Inflammatory macrophage (primary cell): ENCODE measurements at places on chromosomes 11 and 22.

DNA sequence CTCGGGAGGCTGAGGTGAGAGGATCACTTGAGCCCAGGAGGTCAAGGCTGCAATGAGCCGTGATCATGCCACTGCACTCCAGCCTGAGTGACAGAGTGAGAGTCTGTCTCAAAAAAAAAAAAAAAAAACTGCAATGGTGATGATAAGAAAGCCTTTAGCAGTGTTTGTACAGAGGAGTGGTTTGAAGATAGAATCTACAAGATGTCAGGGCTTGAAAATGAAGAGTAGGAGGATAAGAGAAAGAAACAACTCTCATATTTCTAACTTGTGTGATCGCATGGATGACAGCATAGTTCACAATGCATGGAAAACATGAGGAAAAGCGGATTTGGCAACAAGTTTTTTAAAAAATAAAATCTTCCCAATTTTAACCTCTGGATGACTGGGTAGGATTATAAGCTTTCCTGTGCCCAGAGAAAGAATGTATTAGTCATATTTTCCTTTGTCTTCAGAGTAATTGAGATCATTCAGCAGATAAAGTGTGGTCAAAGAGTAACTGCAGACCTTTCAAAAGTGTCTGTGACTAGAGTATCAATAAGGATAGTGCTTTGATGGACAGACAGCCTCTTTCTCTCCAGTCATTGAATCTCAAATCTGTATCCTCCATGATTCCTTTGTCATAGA lies 328.1 kb downstream of the CASP12 start:
- DNase-seq, result no peak

DNA sequence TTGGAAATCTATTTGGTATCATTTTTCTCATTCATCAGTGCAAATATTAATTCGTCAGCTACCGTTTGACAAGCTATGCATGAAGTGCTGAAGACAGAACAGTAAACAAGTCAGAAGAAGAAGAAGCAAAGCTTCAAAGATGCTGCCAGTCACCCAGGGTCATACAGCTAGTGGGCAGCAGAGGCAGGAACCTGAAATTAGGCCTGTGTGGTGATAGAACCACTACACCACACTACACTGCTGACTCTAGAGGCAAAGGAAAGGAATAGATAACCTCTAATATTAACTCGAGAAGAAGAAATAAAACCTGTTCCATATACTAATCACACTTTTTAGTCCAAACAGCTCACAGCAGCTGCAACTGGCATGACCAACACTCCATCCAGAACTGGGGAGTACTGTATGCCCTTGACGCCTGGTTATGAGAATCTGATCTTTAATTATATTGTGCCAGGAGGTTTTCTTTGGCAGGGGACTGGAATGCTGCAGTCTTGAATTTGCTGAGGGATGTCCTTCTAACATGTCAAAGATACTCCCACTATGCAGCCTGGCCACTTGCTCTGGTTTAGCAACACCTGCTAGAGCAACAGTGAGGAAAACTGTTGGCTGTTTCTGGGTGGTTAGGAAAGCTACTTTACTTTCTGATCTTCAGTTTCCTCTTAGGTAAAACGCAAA lies 73.0 kb downstream of the PAK1 start:
- DNase-seq, result no peak

- DNase-seq, result no peak
These were observed 1.0 kb downstream of the PIM3 start for GRCh38 chr22:49961601-49962011.

GRCh38 chr11:9739123-9739900 lies 75.4 kb downstream of the SWAP70 start:
- peak; percentile 71 for DNase-seq

DNA sequence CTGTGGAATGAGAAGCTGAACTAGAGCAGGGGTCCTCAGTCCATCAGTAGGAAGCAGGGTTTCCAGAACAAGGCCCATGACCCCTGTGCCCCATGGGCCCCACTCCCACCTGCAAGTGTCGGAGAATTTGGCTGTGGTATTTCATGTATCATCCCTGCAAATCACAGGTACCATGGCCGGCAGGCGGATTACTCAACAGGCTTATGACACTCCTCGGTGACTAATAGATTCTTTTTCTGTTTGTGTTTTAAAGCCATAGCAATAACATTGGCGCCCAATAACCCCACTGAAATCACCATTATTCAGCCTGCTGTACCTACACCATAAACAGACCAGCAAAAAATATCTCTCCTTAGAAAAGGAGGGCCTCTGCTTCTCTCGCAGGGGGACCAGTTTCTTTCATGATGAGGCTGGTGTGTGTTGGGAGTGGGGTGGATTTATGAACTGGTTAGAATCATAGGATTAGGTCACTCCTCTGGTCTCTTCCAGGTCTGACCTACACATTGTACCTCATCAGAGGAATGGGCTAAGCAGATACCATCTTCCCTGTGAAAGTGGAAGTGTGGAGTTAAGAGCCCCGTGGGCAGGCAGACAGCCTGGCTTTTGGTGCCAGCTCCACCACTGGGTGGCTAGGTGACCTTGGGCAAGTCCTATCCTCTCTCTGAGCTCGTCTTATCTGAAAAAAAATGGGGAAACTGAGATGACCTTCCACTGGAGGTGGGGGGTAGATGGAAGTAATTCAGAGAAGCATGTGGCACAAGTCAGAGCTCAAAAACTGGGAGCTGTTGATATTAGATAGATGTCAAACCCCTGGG lies 60.2 kb upstream of the WNT11 start:
- DNase-seq, result peak; percentile 25

DNA sequence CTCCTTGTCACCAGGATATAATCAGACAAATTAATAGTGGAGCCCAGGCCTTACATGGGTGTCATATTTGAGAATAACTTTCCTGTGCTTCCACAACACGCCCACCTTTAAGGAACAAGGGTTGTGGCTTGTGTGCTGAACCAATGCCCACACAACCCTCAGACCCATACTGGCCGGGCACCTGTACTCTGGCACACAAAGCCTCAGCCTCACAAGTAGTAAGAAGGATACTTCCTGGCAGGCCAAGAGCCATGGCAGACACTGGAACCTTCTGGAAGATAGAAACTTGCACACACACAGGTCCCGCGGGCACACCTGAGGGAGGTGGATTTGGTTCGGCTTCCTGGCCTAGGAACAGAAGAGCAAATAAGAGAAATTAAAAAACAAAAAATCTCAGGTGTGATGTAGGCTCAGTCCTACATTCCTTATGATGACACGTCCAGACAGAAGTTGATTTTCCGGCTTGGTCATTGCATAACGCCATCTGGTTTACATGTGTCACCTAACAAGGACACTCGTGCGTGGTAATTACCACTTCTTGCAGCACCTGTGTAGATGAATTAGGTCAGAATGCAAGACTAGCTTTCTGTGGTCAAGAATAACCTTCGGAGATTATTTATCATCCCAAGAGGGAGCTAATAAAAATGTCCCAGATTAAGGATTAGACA lies 5.8 kb upstream of the BRD1 start:
- DNase-seq, result no peak

DNA sequence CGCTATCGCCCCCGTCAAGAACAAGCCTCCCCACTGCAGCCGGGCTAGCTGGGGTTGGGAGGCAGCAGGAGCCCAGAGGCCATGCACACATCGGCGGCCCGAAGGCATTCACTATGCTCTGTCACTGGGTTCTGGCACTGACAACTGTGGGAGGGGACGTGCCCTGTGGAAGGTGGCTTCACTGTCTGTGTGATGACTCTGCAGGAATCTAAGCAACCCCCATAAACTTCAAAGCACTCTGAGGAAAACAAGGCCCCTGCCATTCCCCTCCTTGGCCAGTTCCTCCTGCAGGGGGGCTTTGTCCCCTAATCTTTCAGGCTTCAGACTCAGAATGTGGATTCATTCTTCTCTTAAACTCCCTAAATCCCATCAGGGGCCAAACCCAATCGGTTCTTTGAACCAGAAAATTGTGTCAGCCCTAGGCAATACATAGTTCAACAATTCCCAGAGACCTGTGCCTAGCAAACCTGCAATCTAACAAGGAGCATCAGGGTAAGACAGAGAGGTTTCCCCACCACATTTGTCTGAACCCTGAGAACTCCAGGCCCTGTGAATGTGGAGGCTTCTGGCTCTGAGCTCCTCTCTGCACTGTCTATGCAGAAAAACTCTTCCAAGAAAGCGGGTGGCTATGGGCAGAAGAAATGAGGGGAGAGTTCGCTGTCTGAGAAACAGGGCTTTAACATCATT lies 1477.2 kb downstream of the TBC1D22A start:
- no peak for DNase-seq

- DNase-seq, result no peak
These were observed 6.3 kb downstream of the CABP7 start for GRCh38 chr22:29726106-29726505.

DNA sequence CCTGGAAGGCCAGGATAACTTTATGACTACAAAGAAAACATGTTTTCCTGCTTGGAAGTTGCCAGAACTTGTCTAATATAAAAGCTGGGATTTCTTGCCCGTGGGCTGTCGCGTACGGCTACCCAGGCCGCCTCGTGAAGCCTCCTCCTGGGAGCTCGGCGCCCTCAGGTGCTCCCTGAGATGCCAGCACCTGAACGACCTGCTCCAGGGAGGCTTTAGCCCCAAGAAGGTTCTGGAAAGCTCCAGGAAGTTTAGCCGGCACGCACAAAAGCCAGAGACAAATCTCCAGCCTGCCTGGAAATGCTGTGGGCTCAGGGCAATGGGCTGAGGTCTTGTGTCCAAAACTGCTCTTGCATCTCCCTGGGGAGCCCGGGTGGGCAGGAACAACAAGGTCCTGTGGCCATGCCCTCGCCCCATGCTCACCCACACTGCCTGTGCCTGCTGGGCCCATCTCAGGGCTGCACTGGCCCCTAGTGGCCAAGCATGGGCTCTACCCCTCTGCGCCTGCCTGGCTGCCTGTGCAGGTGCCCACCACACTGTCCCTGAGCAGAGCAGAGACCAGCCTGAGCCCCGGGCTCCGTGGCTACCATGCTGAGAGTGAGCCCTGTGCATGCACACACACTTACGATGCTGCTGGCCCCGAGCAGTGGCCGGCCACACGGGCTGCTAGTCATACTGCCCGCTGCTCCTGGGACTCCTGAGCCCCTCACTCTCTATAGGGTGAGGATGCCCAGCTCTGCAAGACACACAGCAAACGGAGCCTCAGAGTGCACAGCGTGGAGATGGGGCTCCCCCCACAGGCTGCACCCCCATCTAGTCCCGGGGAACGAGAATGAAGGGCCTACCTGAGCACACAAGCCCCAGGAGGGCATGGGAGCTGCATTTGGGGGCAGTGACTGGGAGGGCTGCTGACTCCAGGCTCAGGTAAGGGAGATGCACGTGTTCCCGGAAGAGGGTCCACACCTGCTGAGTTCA lies 4.9 kb upstream of the CELSR1 start:
- peak; percentile 76 for DNase-seq

GRCh38 chr11:11553573-11553972 lies 68.2 kb downstream of the GALNT18 start:
- no peak for DNase-seq

- no peak for DNase-seq
These were observed 60.0 kb downstream of the OR10A6 start for GRCh38 chr11:7871056-7871455.

DNA sequence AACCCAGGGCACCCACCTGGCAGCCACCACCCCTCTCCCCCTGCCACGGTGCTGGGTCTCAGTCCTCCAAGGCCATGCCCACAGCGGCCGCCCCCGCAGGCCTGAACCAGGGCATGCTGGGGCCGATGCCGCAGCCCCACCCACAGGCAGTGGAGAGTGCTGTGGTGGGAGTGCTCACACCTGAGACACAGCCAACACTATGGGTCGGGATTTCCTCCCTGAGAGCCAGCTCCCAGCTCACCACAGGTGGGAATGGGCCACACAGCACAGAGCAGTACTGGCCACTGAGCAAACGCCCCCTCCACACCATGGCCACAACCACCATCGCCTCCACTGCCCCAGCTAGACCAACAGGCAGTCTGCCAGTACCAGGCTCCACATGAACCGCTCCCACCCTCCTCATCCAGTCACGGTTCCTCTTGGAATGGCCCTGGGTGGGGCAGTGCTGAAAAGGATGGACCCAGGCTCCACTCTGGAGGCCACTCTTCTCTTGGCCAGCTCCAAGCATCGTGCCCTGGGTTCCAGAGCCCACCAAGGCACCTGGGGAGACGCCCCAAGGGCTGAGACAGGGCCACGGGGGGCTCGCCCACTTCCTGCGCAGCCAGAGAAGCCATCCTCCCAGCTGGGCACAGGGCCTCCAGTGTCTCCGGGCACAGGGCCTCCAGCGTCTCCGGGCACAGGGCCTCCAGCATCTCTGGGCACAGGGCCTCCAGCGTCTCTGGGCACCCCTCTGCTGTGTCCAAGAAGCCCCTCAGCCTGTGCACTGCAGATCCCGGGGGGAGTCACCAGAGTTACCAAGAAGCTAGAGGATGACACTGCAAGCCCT lies 14.2 kb downstream of the MOB2 start:
- no peak for DNase-seq

GRCh38 chr22:25066861-25067435 lies 114.4 kb downstream of the KIAA1671 start:
- no peak for DNase-seq

- DNase-seq, result no peak
These were observed 4.1 kb upstream of the NIPSNAP1 start for GRCh38 chr22:29584975-29585374.

- DNase-seq, result no peak
These were observed 109.3 kb downstream of the ARFGAP2 start for GRCh38 chr11:47067401-47067800.

- peak; percentile 90 for DNase-seq
These were observed at the start of gene FRMD8 for GRCh38 chr11:65386307-65387140. Gene FRMD8 (plus strand): TSS chr11:65386637. CDS start chr11:65387037, 400 bp downstream.

GRCh38 chr11:68896171-68896959 lies 7.3 kb downstream of the MRPL21 start:
- DNase-seq, result no peak

DNA sequence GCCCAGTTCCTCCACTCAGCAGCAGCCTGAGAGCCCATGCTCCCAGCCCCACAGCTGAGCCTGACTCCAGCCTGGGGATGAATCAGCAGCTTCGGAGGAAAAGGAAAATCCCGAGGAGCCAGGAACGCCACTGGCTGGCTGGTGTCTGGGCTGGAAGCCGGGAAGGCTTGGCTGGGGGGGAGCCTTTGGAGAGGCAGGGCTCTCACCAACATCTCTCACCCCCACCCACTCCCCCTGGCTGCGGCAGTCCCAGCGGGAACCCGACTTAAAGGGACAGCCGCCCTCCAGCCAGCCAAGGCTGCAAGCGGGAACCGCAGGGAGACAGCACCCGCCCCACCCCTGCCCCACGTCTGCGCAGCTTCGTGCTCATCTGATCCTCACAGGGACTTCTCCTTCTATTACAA lies 28.4 kb downstream of the KIAA0930 start:
- DNase-seq, result peak; percentile 39

- no peak for DNase-seq
These were observed 19.6 kb downstream of the SPATA19 start for GRCh38 chr11:133825666-133826065.

- no peak for DNase-seq
These were observed 44.7 kb downstream of the DNAJC24 start for GRCh38 chr11:31414338-31414737.

DNA sequence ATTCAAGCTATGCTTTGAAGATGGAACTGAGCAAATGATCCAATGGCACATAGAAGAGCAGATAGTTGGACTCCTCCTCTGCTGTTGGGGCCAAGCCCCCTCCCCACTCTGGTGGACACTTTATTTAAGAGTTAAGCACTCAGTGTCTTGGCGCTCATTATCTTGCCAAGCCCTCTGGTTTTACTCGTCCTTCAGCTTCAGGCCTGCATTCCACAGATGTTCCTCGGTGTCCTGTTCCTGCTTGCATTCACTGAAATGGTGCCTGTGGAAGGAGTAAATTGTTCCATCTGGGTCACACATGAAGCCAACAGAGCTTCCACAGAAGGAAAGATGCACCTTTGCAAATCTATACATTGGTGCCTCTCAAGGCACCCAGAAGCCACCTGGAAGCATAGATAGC lies 26.1 kb downstream of the MAML2 start:
- no peak for DNase-seq

- DNase-seq, result no peak
These were observed 18.5 kb downstream of the GRK3 start for GRCh38 chr22:25582946-25583345.
